Left ventricle myocardium superior (tissue), 1 donor: ENCODE measurements at places on chromosomes 11 and 22.

DNA sequence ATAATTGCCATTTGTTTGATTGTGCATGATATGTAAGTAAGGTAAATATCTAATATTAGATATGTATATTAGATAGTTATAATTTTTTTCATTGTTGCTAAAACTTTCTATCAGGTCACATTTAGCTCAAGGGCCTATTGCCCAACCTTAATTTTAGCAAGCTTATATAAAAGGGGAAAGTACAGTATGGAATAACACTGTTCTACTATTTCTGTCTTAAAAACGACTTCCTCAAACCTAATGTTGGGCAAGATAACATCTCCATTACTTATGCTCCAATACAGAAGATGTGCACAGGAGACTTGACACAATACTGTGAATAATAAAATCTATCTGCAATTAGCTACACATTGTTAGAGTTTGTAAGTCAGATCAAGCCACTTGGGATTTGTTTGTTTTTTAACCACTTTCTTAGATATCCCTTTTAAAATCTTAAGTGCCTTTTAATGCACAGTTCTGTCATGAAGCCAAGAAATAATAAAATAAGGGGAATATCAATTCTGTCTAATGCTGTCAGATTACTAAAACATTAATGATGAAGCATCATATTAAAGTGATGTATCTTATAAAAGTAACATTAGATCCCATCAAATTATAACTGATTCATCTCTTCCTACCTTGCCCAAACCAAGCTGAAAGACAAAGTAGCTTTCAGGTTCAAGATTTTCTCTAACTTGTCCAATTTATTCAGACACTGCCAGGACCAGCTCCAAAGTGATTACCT lies 98.1 kb downstream of the SIK3 start:
- no peak for DNase-seq

- no peak for DNase-seq
Measured at GRCh38 chr22:28505416-28506149, 174.1 kb downstream of the TTC28 start.

GRCh38 chr11:27717377-27717776 lies 17.1 kb upstream of the BDNF start:
- no peak for DNase-seq

- peak; percentile 91 for DNase-seq
Measured at GRCh38 chr22:50529897-50530579, at the start of gene TYMP. TYMP (minus strand) TSS chr22:50530012; CDS start chr22:50529709, 303 bp downstream.

- DNase-seq, result no peak
Measured at GRCh38 chr22:47298017-47298785, 535.8 kb downstream of the TBC1D22A start.
